Effector CD8-positive, alpha-beta T cell (primary cell): ENCODE measurements at places on chromosomes 2 and 18.

GRCh38 chr18:13107074-13107473 is 111.5 kb upstream of the LDLRAD4 start:
- DNase-seq = no peak

DNA sequence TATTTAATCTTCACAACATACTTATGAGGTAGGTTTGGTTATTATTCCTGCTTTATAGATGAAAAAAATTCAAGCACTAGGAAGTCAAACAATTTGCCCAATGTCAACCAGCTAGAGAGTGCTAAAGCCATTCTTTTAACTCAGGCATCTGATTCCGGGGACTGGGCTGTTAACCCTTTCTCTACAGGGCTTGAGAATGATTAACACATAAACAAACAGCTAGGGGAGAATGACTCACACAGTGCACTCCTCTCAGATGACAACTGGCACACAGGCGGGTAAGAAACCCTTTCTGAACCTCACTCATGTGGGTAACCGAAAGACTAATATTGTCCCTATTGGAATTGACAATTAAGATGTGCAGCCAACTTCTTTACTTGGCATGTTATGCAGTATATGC is 86.3 kb upstream of the FSHR start:
- DNase-seq = no peak

DNA sequence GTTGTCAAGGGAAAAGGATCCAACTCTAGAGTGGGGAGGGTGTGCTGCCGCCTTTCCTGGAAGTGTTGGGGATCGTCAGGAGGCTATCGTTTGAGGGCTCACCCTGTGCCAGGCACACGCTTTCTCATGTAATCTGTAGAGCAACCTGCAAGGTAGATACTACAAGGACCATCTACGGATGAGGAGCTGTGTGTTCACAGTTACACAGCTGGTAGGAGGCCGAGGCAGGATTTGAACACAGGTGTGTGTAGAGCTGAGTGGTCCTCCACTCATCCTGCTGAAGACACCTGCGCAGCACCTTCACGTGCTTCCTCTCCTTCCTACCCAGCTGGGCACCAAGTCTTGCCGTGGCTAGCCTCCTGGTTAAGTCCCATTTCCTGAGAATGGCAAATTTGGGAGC is 68.3 kb downstream of the MARCO start:
- no peak for DNase-seq

DNA sequence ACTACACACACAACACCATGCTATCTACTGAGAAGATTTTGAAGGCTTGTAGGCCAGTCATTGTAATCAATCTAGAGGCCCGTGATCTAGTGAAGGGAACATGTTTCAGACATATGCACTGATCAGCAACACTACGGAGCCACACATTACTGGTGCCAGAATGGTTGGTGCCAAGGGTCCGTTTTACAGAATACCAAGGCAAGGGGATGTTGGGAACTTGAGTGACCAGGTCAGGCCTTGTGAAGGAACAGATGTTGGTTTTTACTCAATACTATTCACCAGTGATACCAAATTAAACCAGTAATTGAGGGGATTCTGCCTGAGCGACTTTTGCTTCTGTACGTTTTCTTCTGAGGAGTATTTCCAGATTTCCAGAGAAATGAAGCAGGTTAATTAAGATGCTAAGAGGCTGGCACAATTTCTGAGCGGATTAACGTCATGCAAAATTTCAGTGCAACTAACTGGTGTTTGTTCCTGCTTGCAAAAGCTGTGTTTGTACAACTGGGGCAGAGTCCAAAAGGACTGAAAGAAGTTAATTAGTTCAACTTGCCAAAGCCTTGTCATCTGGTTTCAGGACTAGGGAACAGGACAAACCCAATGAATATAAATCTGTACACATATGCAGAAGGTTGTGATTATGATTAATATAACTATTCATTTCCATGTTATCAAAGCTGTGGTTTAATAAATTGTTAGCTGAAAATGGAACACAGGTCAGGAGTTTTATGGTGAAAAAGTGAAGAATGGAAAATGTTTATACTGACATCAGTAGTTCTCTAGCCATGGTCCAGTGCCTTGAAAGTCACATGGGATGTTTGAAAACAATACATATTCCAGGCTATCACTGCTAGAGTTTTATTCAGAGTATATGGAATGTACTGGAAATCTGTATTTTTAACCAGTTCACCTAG is 432.1 kb upstream of the DCC start:
- no peak for DNase-seq

GRCh38 chr2:129936334-129936934 is 43.0 kb upstream of the RAB6C start:
- DNase-seq = peak; percentile 17

GRCh38 chr18:36826556-36826955 is 2.2 kb downstream of the TPGS2 start:
- no peak for DNase-seq

- no peak for DNase-seq
These were observed 48.0 kb downstream of the MTX2 start for GRCh38 chr2:176317199-176317598.

GRCh38 chr18:31303771-31304170 is 14.2 kb upstream of the DSG1 start:
- no peak for DNase-seq

- no peak for DNase-seq
These were observed 3.7 kb downstream of the PLEK start for GRCh38 chr2:68368654-68369336.

DNA sequence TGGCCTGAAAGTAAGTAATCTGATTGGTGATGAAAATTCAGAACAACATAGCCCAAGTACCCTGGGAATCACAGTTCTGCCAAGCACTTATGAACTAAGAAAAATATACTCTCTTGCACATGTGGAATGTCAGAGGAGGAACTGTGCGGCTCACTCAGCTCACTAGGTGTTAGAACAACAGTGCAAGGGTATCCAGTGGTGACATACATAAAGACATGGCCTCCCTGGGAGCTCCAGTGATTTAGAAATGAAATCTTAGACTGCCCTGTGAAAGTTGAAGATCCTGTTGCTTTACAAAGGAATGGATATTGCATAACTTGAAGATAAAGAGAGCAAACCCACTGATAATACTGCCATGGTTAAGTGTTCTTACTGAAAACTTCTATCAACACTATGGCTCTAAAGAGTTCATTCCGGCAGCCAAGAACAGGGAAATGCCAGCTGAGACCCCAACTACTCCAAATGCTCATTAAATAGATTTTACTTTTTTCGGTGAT is 246.2 kb downstream of the ARHGAP15 start:
- no peak for DNase-seq
